ENCODE measurements at places on chromosomes 7 and 10.

DNA sequence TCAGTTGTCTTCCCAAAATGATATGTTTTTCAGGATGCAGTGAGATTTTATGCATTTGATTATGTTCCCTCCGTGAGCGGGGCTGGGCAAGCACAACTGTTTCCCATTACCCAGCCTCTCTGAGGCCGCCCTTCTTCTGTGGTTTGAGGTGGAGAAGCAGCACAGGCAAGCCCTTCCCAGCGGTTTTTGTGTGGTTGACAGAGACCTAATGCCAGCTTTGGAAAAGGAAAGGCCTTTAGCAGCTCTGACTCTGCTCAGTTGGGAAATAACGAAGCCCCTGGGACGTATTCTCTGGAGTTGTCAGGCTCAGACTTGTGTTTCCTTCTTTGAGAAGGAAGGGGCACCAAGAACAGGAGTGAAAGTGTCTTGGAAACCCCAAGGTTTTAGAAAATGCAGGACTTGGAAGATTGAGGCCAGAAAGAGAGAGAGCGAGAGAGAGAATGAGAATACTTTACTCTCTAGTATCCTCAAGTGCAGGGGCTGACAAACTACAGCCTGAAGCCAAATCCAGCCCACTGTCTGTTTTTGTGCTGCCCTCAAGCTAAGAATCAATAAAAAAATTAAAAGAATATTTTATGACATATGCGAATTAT is 20.6 kb upstream of the PDCD4 start:
- H3K36me3 ChIP-seq: no peaks in the 10 kb centered on the region

DNA sequence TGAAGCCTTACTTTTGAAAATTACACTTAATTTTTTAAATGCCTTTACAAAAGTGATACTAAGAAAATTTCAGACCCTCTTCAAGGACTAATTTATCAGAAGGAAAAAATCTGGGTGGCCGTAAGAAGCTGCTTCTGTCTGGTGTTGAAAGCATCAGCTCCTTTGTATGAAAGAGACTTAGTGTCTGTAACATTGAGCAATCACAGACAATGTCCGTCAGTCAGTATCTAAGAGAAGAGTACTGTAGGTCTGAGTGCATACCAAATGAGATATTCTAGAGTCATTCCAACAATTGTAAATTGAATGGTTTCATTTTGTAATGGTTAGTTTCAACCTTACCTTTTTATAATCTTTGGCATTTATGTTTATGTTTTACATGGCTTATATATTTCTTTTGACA is 11.1 kb upstream of the MDFIC start:
- H3K27me3 ChIP-seq: no peaks in the 10 kb centered on the region
- H3K36me3 ChIP-seq: no peaks in the 10 kb centered on the region
- DNase-seq: no peak

DNA sequence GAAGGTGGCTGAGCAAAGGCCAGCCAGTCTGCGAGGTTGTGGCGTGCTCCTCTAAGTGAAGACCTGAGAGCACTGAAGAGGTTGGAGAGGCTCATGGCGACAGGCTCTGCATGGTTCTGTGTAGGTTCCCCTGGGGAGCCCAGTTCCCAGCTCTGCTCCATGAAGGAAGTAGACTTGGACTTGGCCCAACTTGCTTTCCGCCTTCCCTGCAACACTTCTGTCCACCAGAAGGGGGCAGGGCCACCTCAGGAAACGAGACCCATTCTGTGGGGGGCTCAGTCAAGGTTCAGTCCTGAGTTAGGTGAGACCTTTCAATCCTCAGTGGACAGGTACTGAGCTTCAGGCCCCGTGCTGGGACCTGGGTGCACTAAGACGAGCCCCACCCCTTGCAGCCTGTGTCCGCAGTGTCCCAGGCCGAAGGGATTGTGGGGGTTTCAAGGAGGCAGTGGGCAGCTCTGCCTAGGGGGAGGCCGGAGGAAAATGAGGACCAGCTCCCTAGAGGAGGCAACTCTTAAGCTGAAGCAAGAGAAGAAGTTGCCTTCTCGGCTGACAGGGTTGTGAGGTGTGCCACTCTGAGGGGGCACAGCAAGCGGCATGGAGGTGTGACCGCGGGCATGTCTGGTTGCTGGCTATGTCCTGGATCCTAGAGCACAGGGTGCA is 15.0 kb upstream of the PCBD1 start:
- peaks cover 7% of the 10 kb centered on the region for H3K4me1 ChIP-seq
- no peak overlapping the region for H3K4me3 ChIP-seq
- no peaks in the 10 kb centered on the region for H3K36me3 ChIP-seq
- H3K27ac ChIP-seq: no peak overlapping the region
- peak; percentile 40 for DNase-seq

DNA sequence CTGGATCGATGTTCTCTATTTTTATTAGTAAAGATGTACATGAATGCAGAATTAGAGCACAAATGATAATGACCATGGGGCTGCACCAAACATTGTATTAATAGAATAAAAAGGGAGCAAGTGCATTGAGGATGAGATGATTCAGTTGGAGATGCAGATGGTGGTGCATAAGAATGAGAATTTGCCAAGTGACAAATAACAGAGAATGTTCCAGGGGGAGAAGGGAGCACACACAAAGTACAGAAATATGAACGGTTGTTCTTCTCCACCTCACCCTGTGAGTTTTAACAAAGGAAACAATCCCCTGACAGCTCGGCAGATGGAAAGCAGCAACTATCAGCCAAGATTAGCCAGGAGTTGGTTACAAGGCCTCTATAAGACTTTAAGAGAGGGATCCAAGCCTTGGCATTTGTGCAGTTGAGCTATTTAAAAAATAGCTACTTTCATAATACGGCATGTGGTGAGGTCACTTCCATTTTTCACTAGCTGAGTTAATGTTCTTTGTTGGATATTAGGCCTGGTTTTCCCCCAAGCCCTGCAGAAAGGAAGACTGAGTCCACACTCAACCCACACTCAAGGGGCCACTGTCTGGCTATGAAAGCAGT is 462.5 kb downstream of the TNS3 start:
- no peaks in the 10 kb centered on the region for H3K4me1 ChIP-seq
- no peaks in the 10 kb centered on the region for H3K27me3 ChIP-seq
- H3K36me3 ChIP-seq: no peaks in the 10 kb centered on the region
- no peak overlapping the region for H3K4me3 ChIP-seq
- no peak overlapping the region for H3K27ac ChIP-seq

- H3K4me3 ChIP-seq: no peak overlapping the region
- no peaks in the 10 kb centered on the region for H3K4me1 ChIP-seq
- H3K36me3 ChIP-seq: no peaks in the 10 kb centered on the region
- no peak for DNase-seq
Measured at GRCh38 chr7:44555350-44555749, 14.2 kb upstream of the NPC1L1 start.

DNA sequence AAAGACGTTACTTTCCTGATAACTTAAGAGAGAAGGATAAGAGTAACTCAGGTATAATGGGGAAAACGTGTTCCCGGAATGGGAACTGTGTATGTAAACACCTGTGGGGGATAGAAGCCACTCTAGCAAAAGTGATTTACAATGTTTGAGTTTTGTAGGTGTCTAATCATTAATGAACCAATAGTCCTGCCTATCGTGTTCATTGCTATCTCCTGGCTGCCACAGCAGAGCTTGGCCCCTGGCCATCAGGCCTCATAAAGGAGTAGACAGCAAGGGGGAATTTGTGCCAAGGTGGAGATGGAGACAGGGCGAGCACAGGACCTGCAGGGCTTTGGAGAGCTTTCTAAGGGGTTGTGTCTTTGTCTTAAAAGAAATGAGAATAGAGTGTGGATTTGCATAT is 102.1 kb downstream of the GAD2 start:
- no peak overlapping the region for H3K27ac ChIP-seq
- H3K27me3 ChIP-seq: no peaks in the 10 kb centered on the region
- no peaks in the 10 kb centered on the region for H3K36me3 ChIP-seq

DNA sequence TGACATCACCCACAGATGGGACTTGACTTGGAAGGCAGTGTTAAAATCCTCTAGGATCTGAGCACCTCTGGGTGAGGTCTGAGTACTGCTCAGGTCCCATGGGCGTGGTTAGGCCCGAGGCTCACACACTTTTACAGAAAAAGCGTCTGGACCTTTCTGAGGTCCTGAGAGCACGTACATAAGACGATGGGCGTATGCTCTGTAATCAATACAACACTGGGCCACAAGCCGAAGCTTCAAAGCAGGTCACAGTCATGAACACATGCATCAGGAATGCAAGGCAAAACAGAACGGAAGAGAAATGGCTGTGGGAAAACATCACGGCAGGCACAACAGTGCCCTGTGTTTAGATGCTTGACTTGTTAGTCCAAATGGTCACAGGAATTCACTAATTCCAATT is 112.2 kb downstream of the LARP4B start:
- no peak overlapping the region for H3K27ac ChIP-seq
- peaks cover 99% of the 10 kb centered on the region for H3K36me3 ChIP-seq
- no peaks in the 10 kb centered on the region for H3K27me3 ChIP-seq
- H3K4me1 ChIP-seq: no peaks in the 10 kb centered on the region
- H3K4me3 ChIP-seq: no peak overlapping the region

DNA sequence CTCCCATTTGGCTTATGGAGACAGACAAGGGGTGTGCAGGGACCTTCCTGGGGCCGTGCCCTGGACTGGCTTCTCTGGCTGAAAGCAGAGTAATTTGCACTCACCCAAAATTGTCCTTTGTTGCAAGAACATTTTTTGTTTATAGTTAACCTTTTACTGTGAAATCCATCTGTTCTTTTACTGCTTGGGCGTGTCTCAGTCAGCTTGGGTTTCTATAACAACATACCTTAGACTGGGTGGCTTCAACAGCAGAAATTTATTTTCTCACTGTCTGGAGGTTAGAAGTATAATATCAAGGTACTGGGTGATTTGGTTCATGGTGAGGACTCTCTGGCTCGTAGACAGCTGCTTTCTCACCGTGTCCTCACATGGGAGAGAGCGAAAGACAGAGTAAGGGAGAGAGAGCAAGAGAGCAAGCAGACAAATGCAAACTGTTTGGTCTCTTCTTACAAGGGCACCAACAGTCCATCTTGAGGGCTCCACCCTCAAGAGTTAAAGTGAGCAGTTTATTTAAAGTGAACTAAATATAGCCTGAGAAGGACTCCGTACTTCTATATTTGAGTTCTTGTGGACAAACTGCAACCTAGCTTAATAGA is 131.0 kb upstream of the NPY start:
- peaks cover 20% of the 10 kb centered on the region for H3K4me1 ChIP-seq
- no peaks in the 10 kb centered on the region for H3K27me3 ChIP-seq
- no peaks in the 10 kb centered on the region for H3K36me3 ChIP-seq
- peak overlapping the region; percentile 80 for H3K27ac ChIP-seq
- no peak for DNase-seq

GRCh38 chr10:76550806-76551205 is 1086.8 kb downstream of the KCNMA1 start:
- H3K27ac ChIP-seq: no peak overlapping the region
- no peaks in the 10 kb centered on the region for H3K27me3 ChIP-seq
- no peaks in the 10 kb centered on the region for H3K36me3 ChIP-seq
- no peaks in the 10 kb centered on the region for H3K4me1 ChIP-seq
- H3K4me3 ChIP-seq: no peak overlapping the region

- H3K36me3 ChIP-seq: no peaks in the 10 kb centered on the region
- no peak overlapping the region for H3K4me3 ChIP-seq
- H3K27me3 ChIP-seq: no peaks in the 10 kb centered on the region
- H3K27ac ChIP-seq: no peak overlapping the region
Measured at GRCh38 chr7:55827577-55827976, 35.0 kb downstream of the SEPTIN14 start.

GRCh38 chr7:146090023-146090645 is 26.5 kb upstream of the CNTNAP2 start:
- no peaks in the 10 kb centered on the region for H3K36me3 ChIP-seq
- no peak overlapping the region for H3K4me3 ChIP-seq
- H3K27ac ChIP-seq: no peak overlapping the region
- DNase-seq: peak; percentile 2

DNA sequence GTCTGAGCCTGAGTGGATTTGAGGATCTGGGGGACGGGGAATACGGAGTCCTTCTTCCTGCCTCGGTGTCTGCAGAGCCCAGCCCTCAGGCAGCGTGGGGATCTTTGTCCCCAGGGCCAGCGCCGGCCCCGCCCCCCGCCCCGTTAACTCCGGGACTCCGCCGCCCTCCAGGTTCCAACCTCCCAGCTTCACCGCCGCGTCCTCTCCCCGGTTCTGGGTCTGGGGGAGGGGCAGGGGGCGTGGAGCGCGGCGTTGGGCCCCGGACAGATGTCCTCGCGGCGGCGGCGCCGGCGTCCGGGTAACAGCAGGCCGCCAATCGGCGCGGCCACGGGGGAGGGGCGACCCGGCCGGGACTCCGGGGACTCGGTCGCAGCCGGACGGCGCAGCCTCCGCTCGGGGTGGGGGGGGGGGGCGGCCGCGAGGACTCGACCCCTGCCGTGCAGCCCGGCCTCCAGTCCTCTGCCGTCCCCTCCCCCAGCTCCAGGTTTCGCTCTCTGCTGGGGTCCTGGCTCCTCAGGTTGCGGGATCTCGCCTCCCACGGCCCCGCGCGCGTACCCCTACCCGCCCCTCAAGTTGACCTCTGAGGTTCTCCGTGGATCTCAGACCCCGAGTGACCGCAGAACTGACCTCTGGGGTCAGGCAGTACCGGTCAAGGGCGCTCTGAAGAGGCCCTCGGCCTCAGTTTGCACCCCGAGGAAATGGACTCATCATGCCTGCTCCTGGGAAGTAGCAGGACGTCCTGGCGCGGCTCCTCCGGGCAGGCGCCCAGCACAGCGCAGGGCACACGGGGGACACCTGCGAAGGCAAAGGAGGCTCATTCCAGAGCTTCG is 2.3 kb upstream of the ELFN1 start:
- H3K4me1 ChIP-seq: peaks cover 19% of the 10 kb centered on the region
- no peaks in the 10 kb centered on the region for H3K36me3 ChIP-seq
- peak overlapping the region; percentile 35 for H3K4me3 ChIP-seq
- H3K27ac ChIP-seq: no peak overlapping the region
- peaks cover 85% of the 10 kb centered on the region for H3K27me3 ChIP-seq

GRCh38 chr10:55098452-55098851 is 297.4 kb upstream of the PCDH15 start:
- no peaks in the 10 kb centered on the region for H3K36me3 ChIP-seq
- H3K4me3 ChIP-seq: no peak overlapping the region
- H3K4me1 ChIP-seq: no peaks in the 10 kb centered on the region
- DNase-seq: no peak
- no peak overlapping the region for H3K27ac ChIP-seq

- no peak overlapping the region for H3K27ac ChIP-seq
- H3K36me3 ChIP-seq: peaks cover 9% of the 10 kb centered on the region
Measured at GRCh38 chr7:127940381-127941160, 90.7 kb downstream of the LRRC4 start.

DNA sequence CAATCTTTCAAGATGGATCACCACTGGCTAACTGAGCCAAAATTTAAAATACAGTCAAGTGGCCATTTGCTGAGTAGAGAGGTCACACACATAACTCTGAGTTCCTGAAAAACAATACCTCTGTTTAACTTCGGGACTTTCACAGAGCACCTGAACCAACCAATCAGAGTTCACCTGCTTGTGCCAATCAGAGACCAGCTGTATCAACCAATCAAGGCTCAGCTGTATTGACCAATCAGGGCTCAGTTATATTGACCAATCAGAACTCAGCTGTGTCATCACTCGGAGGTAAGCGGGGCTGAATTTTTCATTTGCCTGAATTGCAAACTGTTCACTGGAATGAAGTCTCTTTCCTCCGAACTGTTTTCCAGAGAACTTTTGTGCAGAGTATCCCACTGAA is 10.0 kb upstream of the CPXM2 start:
- no peak overlapping the region for H3K4me3 ChIP-seq
- DNase-seq: no peak
- no peaks in the 10 kb centered on the region for H3K27me3 ChIP-seq
- H3K27ac ChIP-seq: no peak overlapping the region
- H3K36me3 ChIP-seq: no peaks in the 10 kb centered on the region
- H3K4me1 ChIP-seq: peaks cover 1% of the 10 kb centered on the region

All from large intestine (tissue), 12 donors.